ENCODE measurements at places on chromosomes 12 and 14.

DNA sequence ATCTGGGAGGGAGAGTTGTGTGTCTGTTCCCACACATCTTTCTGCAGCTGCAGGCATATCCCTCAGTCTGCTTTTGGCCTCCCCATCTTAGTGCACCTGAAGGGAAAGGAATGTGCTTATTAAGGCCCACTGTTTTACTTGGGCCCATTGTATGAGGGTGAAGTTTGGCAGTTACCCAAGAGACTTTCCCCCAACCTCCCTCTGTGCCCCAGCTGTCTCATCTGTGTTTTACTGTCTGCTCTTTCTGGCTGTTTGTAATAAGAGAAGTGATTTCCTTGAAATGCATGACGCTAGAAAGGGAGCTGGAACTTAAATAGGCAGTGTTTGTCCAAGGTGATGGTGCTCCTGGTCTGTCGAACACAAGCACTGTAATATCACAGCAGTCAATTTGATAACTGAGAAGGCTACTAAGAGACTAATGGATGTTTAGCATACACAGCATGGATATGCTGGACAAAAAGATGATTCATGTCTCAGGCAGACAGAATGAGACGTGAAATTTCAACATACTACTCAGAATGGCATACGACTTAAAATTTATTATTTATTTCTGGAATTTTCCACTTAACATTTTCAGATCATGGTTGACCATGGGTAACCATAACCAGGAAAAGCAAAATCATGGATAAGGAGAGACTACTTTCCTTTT, 43.6 kb downstream of the FSCB start:
- no peaks in the 10 kb centered on the region for H3K4me1 ChIP-seq
- no peak overlapping the region for H3K27ac ChIP-seq
- no peaks in the 10 kb centered on the region for H3K27me3 ChIP-seq

DNA sequence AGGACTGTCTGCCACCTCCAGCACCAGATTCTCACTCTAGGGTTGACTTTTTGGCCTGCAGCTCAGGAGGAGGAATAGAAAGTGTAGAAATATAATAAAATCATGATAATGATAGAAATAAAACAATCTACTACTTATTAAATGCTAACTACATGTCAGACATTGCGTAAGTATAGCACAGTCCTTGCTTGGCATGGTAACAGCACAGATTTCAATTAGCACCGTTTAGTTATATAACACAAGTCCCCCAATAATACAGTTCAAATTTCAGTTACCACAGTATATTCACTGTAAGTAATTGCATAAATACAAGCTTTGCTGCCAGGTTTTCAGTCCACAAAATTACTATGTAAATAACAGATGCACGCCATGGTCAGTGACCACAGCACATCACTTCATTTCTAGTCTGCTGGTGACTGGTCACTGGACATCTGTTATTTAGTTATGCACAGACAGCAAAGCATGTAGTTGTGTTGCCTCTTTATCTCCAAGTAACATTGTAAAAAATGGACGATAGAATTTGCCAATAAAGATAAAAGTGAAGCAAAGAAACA, 6.5 kb upstream of the GLT8D2 start:
- H3K4me3 ChIP-seq = no peak overlapping the region
- H3K4me1 ChIP-seq = no peaks in the 10 kb centered on the region
- peaks cover 3% of the 10 kb centered on the region for H3K36me3 ChIP-seq
- peaks cover 23% of the 10 kb centered on the region for H3K27me3 ChIP-seq
- no peak for DNase-seq

GRCh38 chr12:108964371-108965352, 56.2 kb downstream of the SVOP start:
- no peaks in the 10 kb centered on the region for H3K36me3 ChIP-seq
- no peaks in the 10 kb centered on the region for H3K4me1 ChIP-seq
- no peak overlapping the region for H3K27ac ChIP-seq
- H3K27me3 ChIP-seq = peaks cover 7% of the 10 kb centered on the region
- no peak overlapping the region for H3K4me3 ChIP-seq

GRCh38 chr14:25537846-25538455, 488.0 kb upstream of the STXBP6 start:
- no peak overlapping the region for H3K4me3 ChIP-seq
- no peak for DNase-seq
- H3K27me3 ChIP-seq = peaks cover 1% of the 10 kb centered on the region
- no peak overlapping the region for H3K27ac ChIP-seq
- no peaks in the 10 kb centered on the region for H3K36me3 ChIP-seq
- no peaks in the 10 kb centered on the region for H3K4me1 ChIP-seq

DNA sequence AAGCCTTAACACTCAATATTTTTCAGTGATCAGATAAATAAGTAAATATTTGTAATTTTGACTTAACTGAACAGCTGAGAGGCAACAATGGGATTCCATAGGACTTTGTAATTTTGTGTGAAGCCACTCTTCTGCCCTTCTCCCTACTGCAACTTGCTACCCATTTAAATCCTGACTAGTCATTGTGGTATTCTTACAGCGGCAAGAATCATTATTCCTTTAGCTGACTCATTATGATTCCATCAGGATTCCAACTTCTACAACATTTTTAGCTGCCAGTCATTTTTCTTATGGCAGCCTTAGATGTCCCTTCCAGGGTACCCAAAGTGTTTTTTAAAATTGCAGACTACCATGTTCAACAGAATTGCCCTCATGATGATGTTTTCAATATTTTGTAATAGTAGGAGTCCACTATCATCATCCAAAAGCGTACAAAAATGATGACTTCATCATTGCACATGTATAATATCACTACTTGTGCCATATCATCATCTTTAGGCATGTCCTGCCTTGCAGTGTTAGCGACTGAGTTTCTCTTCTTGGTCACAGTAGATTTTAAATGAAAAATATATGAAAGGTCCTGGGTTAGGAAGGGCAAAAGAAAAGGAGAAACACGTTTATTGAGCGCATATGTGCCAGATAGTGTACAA, 5.1 kb upstream of the MAGOHB start:
- H3K36me3 ChIP-seq = no peaks in the 10 kb centered on the region
- H3K4me1 ChIP-seq = no peaks in the 10 kb centered on the region
- H3K27ac ChIP-seq = no peak overlapping the region
- no peak for DNase-seq

Measured in memory B cell (primary cell).